CD4-positive, alpha-beta memory T cell (primary cell): ENCODE measurements at places on chromosomes 11 and 22. TPM values are rescaled to one million over a fixed set of nuclear protein-coding genes. Genes with fewer than 3 reads are reported as not detected.

MAP4K2 gene
- polyA plus RNA-seq: 57.2 TPM

MCAM gene
- 0.82 TPM for polyA plus RNA-seq

OLFML1 gene
- not detected for polyA plus RNA-seq

DNA sequence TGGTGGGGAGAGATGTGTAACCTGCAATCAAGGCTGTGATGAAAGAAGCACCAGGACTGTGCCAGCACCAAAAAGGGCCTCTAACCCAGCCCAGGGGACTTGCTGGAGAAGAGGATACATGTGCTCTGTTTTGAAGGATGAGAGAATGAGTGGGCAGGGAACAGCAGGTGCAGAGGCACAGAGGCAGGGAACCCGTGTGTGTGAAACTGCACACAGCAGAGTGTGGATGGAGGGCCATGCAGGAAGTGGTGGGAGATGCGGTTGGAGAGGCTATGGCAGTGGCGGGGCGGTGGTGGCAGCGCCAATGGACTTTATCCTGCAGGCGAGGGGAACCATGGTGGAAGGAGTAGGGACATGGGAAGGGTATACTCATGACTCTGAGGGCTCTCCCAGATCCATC lies 25.2 kb upstream of the LRRC32 start:
- H3K4me1 ChIP-seq: no peaks in the 10 kb centered on the region
- no peaks in the 10 kb centered on the region for H3K27me3 ChIP-seq

GRCh38 chr11:32168924-32169323 lies 78.0 kb downstream of the RCN1 start:
- H3K4me1 ChIP-seq: peaks cover 7% of the 10 kb centered on the region
- H3K36me3 ChIP-seq: no peaks in the 10 kb centered on the region
- no peak for DNase-seq
- no peak overlapping the region for H3K4me3 ChIP-seq
- H3K27me3 ChIP-seq: no peaks in the 10 kb centered on the region

DNA sequence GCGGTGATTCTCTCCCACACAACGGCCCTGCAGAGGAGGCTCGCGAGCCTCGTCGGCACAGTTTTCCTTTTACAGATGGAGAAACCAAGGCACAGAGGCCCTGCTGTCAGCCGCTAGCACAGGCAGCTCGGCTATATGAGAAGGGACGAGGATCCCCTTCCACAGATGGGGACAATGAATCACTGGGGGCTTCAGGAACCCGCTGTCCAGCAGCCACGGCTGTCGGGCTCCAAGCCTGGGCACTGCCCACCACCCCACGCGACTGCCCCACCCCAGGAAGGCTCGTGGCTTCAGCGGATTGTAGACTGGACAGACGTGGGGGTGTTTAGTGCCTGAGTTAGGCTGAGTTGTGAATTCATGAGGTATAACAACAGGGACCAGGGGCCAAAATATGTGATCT lies 17.2 kb upstream of the FGF3 start:
- no peak overlapping the region for H3K27ac ChIP-seq
- peaks cover 9% of the 10 kb centered on the region for H3K27me3 ChIP-seq
- no peak overlapping the region for H3K4me3 ChIP-seq
- no peak for DNase-seq
- no peaks in the 10 kb centered on the region for H3K36me3 ChIP-seq

- H3K36me3 ChIP-seq: no peaks in the 10 kb centered on the region
- no peaks in the 10 kb centered on the region for H3K4me1 ChIP-seq
- DNase-seq: no peak
Measured at GRCh38 chr11:10051868-10052586, 242.0 kb downstream of the SBF2 start.

GRCh38 chr11:102610200-102610599 lies 14.9 kb downstream of the MMP20 start:
- H3K27ac ChIP-seq: no peak overlapping the region
- no peaks in the 10 kb centered on the region for H3K4me1 ChIP-seq
- DNase-seq: no peak
- H3K4me3 ChIP-seq: no peak overlapping the region
- H3K27me3 ChIP-seq: no peaks in the 10 kb centered on the region
- H3K36me3 ChIP-seq: no peaks in the 10 kb centered on the region

DNA sequence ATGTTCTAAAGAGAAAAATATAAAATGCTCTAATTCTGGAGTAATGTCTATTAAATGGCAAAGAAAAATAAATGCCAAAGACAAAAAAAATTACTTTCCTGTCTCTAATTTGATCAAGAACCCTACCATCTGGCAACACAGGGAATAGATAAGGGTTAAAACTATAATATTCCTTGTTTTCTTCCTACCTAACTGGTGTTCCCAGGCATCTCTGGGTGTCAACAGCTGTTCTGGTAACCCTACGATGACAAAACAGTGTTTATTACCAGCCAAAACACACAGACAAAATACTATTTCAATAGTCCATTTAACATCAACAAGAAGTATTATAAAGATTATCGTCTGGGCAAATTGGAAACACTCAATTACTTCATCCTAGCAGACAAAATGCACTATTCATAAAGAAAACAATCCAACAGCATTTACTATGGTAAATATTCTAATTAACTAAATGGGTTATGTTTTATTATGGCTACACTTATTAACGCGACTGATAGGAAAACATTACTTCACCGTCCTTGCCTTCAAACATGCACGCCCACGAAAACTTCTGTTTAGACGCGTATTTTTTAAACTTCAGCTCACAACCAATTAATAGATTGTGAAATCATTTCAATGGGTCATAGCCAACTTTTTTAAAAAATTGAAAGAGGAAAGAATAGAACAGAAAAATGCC lies 50.6 kb downstream of the LGR4 start:
- no peak for DNase-seq
- no peaks in the 10 kb centered on the region for H3K27me3 ChIP-seq
- no peak overlapping the region for H3K27ac ChIP-seq
- H3K36me3 ChIP-seq: no peaks in the 10 kb centered on the region
- no peaks in the 10 kb centered on the region for H3K4me1 ChIP-seq
